ENCODE measurements at places on chromosomes 6 and 20. TPM values are rescaled to one million over a fixed set of nuclear protein-coding genes. Genes with fewer than 3 reads are reported as not detected.

Gene WFDC12
- not detected for total RNA-seq

DNA sequence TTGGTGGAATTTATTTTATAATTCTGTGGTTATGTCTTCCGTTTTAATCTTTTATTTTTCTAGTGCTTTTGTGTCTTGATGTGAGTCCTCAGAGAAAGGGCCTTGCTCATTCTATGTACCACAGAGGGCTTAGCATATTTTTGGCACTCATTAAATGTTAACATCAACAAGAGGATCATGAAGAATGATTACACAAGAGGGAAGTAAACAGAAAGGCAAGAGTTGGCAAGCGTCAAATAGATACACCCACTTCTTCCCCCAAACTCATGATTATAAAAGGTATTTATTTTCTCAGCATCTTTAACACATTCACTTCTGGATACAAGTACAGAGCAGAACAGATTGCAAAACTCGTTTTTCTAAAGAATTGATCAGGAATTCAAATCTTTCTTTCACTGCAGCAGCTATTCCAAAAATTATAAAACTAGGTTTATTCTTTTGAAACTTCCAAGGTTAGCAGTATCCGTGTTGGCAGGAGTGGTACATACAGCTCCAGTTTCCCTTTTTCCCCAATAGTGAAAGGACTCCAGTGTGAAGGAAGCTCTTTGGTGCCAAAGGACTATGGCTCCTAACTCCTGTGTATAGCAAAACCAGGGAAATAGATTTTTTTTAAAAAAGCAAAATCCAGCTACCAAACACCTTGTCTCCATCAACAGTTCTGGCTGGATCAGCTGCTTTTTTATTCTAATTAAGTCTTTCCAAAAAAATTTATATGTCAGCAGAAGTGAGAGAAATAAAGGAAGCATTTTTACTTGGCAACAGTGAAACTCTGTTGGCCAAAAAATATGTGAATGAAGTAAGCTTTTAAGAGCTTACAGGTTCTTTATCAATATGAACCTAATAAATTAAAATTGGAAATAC is 221.9 kb downstream of the ADGRG6 start:
- peaks cover 18% of the 10 kb centered on the region for H3K27me3 ChIP-seq
- H3K4me3 ChIP-seq: no peak overlapping the region
- no peaks in the 10 kb centered on the region for H3K4me1 ChIP-seq
- no peak for DNase-seq
- no peak overlapping the region for H3K27ac ChIP-seq
- no peaks in the 10 kb centered on the region for H3K36me3 ChIP-seq

DNA sequence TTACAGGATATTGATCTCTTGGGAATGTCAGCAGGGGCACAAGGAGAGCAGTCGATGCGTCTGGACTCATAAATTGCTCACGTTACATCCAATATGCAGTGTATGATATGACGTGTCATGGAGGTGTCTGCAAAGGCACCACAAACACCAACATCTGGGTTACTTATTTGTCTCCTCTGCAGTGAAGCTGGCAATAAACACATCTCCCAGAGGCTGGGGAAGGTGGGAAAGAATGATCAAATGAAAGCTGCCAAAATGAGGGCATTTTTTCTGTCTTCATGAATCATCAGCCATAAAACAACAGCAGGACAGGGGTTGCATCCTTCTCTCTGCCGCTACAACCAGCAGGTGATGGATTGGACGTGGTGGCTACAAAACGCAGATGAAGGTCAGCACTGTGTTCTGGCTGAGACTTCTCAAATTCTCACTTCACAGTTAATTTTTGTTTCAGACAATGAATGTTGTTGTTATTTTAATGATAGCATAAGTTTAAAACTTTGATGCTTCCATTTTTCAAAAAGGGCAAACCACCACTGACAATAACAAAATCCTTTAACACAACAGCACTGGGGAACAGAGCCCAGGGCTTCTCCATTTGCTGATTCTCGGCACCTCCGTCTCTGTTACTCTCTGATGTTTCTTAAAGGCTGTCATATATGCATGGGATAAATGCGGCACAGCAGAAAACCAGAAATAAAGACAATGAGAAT is 47.5 kb downstream of the ERMARD start:
- H3K27ac ChIP-seq: no peak overlapping the region
- no peak overlapping the region for H3K4me3 ChIP-seq
- H3K36me3 ChIP-seq: no peaks in the 10 kb centered on the region
- DNase-seq: peak; percentile 33
- H3K27me3 ChIP-seq: peaks cover 73% of the 10 kb centered on the region
- peaks cover 14% of the 10 kb centered on the region for H3K4me1 ChIP-seq

DNA sequence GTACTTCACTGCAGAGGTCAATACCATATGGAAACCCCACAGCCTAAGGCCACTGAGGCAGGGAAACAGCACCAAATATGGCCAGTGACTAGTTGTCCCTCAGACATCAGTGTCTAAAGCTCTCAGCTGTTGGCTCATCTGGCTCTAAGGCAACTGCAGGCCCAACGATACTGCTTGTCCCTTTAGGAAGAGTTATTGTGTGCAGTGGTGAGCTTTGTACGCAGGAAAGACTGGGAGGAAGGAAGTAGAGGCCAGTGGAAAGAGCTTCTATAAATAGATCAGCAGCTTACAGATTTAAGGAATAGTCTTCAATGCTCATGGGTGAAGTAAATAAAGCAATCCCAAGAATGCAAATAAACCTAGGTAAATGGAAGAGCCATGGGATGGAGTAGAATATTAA is 29.3 kb downstream of the DNAAF9 start:
- H3K4me1 ChIP-seq: peaks cover 2% of the 10 kb centered on the region
- H3K27ac ChIP-seq: no peak overlapping the region
- no peak overlapping the region for H3K4me3 ChIP-seq
- H3K27me3 ChIP-seq: no peaks in the 10 kb centered on the region

Gene TXLNB
- total RNA-seq: 0.23 TPM

Gene PIGT
- total RNA-seq: 68.0 TPM

Gene CLPSL2
- total RNA-seq: not detected

DNA sequence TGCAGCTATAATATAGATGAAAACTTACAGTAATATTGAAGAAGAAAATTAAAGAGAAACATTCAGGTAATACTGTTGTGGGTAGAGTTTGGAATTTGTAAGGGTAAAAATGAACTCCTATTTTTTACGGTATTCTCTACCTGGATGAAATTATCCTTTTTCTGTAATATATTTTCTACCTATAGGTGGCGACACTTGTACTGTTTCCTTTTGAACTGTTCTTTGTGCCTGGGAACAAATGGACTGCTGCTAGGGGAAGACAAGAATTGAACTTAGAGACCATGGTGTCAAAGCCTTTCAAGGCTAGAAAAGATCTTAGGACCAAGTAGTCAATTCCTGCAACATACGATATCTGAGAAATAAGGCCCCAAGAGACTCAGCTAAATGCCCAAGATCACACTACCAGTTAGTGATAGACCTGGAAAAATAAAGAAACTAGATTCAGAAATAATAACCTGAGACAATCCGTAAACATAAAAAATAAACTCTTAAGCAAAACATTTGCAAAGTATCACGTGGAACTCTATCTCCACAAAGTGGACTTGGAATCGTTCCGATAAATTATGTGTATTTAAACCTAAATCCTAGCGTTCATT is 383.8 kb downstream of the TFAP2A start:
- no peaks in the 10 kb centered on the region for H3K36me3 ChIP-seq
- no peaks in the 10 kb centered on the region for H3K27me3 ChIP-seq
- H3K27ac ChIP-seq: no peak overlapping the region
- no peak for DNase-seq
- H3K4me3 ChIP-seq: no peak overlapping the region
- H3K4me1 ChIP-seq: no peaks in the 10 kb centered on the region

DNA sequence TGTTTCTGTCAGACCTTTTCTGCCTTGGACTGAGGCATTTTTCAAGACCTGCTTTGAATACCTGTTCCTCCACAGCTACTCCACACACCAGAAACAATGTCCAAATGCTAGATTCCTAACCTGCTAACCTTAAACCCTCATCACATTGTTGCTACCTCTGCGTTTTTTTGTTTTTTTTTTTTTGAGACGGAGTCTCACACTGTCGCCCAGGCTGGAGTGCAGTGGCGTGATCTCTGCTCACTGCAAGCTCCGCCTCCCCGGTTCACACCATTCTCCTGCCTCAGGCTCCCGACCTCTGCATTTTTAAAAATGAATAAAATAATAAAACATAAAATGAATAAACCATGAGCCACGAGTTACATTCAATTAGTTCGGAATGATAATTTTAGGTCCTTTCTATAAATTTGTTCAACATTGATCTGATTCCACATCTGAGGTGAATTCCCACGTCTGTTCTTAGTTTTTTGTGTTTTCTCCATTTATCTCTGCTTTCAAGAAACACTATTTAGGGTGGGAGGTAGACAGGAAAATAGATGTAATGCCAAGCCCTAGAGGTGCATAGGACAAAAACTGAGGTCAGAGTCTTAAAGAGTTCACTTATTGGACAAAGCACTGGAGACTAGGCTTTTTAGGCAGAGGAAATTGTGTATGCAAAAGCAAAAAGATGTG is 1.3 kb downstream of the C6orf89 start:
- peak overlapping the region; percentile 91 for H3K27ac ChIP-seq
- H3K27me3 ChIP-seq: no peaks in the 10 kb centered on the region
- DNase-seq: no peak
- H3K36me3 ChIP-seq: peaks cover 18% of the 10 kb centered on the region
- H3K4me3 ChIP-seq: peak overlapping the region; percentile 92

- no peaks in the 10 kb centered on the region for H3K27me3 ChIP-seq
- no peak overlapping the region for H3K27ac ChIP-seq
- DNase-seq: no peak
- H3K36me3 ChIP-seq: peaks cover 70% of the 10 kb centered on the region
- no peak overlapping the region for H3K4me3 ChIP-seq
- peaks cover 14% of the 10 kb centered on the region for H3K4me1 ChIP-seq
These were observed 12.8 kb downstream of the RNF114 start for GRCh38 chr20:49948809-49949507.

Gene BPIFB1
- not detected for total RNA-seq

DNA sequence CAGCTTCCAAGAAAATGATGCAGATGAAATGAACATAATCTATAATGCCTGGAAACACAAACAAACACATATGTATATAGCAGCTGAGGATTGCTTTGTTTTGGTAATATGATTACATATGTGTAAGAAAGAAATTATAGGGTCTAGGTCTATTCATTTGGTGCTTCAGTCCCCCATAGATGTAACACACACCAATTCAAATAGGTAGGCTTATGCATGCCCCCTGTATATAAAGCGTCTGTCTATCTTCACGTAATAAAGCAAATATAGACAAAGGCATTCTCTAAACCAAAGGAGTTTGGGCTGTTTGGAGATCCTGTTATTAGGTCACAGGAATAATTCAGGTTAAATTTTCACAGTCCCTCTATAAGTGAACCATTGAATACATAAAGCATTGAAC is 270.4 kb upstream of the SGK1 start:
- H3K4me1 ChIP-seq: no peaks in the 10 kb centered on the region
- no peaks in the 10 kb centered on the region for H3K36me3 ChIP-seq
- peaks cover 2% of the 10 kb centered on the region for H3K27me3 ChIP-seq
- H3K27ac ChIP-seq: no peak overlapping the region
- no peak overlapping the region for H3K4me3 ChIP-seq

DNA sequence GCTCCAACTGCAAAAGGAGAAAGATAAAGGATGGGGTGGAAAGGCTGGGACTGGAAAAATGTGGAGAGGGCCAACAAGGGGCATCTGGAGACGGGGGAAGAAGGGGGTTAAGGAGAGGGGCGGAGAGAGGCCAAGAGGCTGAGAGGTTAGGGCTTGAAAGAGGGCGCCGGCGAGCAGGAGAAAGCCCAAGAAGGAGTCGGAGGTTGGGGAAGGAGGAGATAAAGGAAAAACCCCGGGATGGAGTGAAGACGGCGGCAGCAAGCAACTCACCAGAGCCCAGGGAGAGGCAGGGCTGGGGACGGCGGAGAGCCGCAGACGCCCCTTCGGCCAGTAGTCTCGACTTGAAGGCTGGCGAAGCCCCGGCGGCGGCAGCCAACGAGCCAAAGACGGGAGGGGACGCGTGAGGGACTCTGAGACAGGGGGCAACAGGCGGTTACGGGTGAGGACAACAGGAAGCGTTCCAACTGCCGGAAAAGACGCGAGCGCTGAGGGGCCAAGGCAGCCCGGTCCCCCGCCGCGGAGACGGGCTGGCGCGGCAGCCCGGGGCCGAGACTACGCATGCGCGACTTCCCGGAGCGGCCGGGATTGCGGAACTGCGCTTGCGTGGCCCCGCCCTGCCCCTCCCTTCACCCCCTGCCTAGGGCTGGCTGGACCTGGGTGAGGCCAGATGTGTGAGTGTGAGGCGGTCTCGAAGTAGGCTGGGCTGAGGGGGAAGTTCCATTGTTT is at the start of gene STK38:
STK38 (minus strand) TSS at position 560 of the 726 bp plus-strand sequence. CDS start 7,277 bp downstream, outside the sequence.
- peak within 1 kb of the TSS; percentile 93 for H3K27ac ChIP-seq
- H3K36me3 ChIP-seq: peaks cover 12% of the 10 kb centered on the region
- no peaks in the 10 kb centered on the region for H3K27me3 ChIP-seq
- peak within 1 kb of the TSS; percentile 99 for H3K4me3 ChIP-seq
- peaks cover 41% of the 10 kb centered on the region for H3K4me1 ChIP-seq

Gene AGER
- 22.0 TPM for total RNA-seq

GRCh38 chr20:49247792-49248191 is 28.6 kb downstream of the DDX27 start:
- no peaks in the 10 kb centered on the region for H3K27me3 ChIP-seq
- no peak for DNase-seq
- H3K4me3 ChIP-seq: no peak overlapping the region

GRCh38 chr6:39403304-39403703 is 80.8 kb upstream of the KCNK16 start:
- no peak overlapping the region for H3K4me3 ChIP-seq
- H3K27ac ChIP-seq: no peak overlapping the region
- DNase-seq: no peak
- peaks cover 6% of the 10 kb centered on the region for H3K4me1 ChIP-seq
- H3K27me3 ChIP-seq: peaks cover 13% of the 10 kb centered on the region

Gene WFDC2
- not detected for total RNA-seq

Gene TBCC
- total RNA-seq: 35.5 TPM

DNA sequence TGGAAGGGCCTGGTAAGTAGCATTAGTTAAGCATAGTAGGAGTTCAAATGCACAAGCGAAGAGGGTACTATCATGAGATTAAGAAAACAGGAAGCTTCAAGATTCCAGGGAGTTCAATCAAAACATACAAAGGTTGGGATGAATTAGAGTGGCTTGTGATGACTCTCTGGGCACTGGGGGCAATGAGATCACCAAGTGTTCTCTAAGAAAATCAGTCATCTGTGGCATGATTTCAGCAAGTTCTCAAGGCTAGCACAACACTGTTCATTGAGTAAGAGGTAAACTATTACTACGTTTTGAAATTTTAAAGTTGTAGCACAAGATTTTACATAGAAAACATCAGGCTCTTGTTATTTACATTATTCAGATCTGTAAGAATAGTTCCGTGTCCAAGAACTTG is 139.7 kb upstream of the FLRT3 start:
- DNase-seq: no peak
- H3K36me3 ChIP-seq: no peaks in the 10 kb centered on the region
- no peaks in the 10 kb centered on the region for H3K4me1 ChIP-seq
- no peak overlapping the region for H3K27ac ChIP-seq
- H3K27me3 ChIP-seq: no peaks in the 10 kb centered on the region

Gene SLCO4A1
- 74.7 TPM for total RNA-seq

Gene RAET1L
- total RNA-seq: not detected

Gene ARFGEF3
- total RNA-seq: 0.15 TPM

DNA sequence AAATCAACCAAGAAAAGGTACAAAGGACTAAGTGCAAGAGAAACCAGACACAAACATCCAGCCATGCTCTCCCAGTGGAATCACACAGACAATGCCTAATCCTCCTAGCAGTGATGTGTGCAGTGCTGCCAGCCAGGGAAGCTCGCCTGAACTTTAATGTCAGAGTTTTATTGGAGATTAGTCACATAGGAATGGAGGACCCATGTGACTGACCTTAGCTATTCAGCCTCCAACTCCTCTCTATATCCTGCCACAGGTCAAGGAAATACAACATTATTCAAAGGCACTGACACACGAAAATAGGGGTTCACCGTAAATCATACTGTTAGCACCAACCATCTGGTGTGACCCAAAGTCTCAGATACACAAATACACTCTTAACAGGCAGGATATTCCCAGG is 684.6 kb downstream of the DOK5 start:
- no peaks in the 10 kb centered on the region for H3K27me3 ChIP-seq
- no peak overlapping the region for H3K4me3 ChIP-seq
